CD4-positive, alpha-beta T cell (primary cell): ENCODE measurements at places on chromosomes 7 and 10. TPM values are rescaled to one million over a fixed set of nuclear protein-coding genes. Genes with fewer than 3 reads are reported as not detected.

The ATP6V0E2 gene
- total RNA-seq = 24.9 TPM

The UPK3BL2 gene
- total RNA-seq = 115 TPM

The VPS37D gene
- total RNA-seq = 0.96 TPM

The KLF14 gene
- total RNA-seq = not detected

The BAMBI gene
- total RNA-seq = 2.5 TPM

The GARIN1A gene
- total RNA-seq = 0.73 TPM

The SORCS1 gene
- not detected for total RNA-seq

The DLD gene
- total RNA-seq = 74.9 TPM

The ACTL6B gene
- not detected for total RNA-seq

The DDC gene
- not detected for total RNA-seq
